ENCODE measurements at places on chromosomes 11 and 22. TPM values are rescaled to one million over a fixed set of nuclear protein-coding genes. Genes with fewer than 3 reads are reported as not detected.

Gene SYT8
- 108 TPM for total RNA-seq

- DNase-seq, result no peak
Measured at GRCh38 chr11:93396316-93396715, 65.8 kb downstream of the DEUP1 start.

Gene CD248
- total RNA-seq, result 6.3 TPM

DNA sequence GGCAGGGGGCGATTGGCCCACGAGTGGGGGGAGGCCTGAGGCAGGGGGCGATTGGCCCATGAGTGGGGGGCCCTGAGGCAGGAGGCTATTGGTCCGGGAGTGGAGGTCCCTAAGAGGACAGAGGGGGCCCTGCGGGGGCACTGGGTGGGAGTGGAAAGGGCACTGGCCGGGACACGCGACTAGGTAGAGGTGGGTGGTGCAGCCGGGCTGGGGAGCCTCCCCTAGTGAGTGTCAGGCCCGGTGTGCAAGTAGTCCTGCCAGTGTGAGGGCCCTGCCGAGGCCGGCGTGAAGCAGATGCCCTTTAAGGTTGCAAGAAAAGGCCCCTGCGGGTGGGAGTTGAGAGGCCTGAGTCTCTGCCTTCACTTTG lies 909 bp upstream of the BRD1 start:
- DNase-seq, result no peak

Gene C11orf52
- 11.7 TPM for total RNA-seq
